ENCODE measurements at places on chromosomes 6 and 20.

DNA sequence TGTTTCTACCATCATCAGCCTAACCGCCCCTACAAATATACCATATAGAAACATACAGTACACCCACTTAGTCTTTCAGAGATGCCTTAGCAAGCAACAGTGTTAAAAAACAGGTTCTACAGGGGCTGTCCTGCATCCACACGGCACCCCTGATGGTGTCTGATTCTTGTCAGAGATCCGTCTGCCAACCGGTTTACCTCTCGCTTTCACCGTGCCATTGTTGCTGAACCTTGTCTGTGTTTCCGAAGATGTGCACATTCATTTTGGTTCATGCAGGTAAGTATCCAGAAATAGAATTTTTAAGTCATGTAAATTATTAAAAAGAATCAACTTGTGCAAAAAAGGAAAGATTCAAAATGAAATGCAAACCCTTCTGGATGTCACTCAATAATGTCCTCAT lies 52.9 kb downstream of the EPHA7 start:
- no peak for DNase-seq

- DNase-seq = no peak
Observed at GRCh38 chr6:109790131-109790530, 99.0 kb downstream of the FIG4 start.

GRCh38 chr6:30839671-30840070 lies 44.6 kb upstream of the DDR1 start:
- DNase-seq = no peak

DNA sequence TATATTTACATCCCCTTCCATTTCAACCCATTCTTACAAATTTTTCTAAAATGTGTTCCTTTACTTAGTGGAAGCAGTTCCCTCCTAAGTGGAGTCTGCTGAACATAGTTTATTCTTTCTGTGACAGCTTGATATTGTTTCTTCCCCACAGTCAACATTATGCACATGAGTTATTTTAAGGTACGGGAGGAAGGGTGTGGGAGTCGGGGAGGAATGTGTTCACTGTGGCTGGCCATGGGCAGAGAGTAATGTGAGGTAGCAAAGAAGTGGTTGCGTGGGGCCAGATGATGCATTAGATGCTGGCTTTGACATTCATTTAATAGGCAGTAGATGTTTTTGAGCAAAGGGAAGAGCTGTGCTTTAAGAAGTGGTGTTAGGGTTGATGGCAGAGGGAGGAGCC lies 98.5 kb downstream of the ARMC2 start:
- DNase-seq = no peak

DNA sequence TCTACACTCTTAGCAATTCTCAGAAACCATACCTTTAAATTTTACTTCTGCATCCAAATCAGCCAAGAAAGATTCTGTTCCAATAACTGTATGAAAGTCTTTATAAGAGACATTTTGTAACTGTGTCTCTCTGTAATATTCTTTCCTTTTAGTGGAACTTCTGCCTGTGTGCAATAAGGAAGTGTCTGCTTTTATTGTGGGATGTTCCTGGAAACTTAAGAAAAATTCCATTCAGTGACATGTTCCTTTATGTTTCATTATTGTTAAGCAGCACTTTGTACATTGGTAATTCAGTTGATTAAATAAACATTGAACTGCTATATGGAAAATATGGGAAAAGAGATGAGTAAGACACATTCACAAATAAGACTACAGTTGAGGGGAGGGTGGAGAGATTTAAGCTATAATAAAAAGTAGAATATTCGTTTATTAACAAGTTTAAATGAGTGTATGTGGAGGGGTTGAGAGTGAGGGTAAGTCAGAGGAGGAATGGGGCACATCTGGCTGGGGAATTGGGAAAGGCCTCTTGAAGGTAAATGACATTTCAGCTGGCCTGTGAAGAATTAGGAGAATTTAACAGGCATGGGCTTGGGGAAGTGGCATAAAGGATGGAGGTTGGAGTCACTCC lies 11.9 kb downstream of the NUS1 start:
- DNase-seq = no peak

DNA sequence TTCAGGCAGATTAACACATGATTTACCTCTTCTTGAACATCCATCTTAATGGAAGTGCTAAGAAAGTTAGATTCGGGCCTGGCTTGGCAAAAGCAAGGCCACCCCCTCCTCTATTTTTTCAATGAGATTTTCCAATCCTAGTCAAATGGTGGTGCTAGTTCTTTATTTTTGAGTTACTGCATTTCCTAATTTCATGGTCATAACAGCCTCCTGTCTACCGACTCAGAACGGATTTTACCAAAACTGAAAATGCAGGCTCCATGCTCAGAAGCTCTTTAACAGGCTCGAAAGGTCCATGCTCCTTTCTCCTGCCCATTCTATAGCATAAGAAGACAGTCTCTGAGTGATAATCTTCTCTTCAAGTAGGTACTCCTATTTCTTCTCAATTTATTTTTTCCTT lies 117.2 kb upstream of the ESR1 start:
- peak; percentile 43 for DNase-seq

- DNase-seq = no peak
Observed at GRCh38 chr6:136338486-136338885, 48.8 kb upstream of the BCLAF1 start.

DNA sequence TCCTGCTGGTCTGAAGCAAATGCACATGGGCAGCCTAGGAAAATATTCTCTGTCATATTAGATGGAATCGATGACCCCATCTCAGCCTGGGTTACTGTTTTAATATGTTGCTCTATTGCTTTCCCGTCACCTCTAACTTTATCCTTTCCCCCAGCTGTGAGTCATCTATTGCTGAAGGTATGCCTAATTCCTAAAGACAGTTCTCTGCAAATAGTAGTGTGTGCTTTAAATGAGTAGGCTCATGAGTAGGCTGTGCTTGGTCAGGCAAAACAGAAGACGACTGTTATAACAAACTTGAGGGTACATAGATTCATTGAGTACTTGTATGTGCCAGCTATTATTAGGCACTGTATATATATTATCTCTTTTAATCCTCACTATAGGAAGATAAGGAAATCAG lies 47.2 kb downstream of the CTNNBL1 start:
- DNase-seq = no peak

- DNase-seq = no peak
Observed at GRCh38 chr6:163460307-163460782, 45.8 kb downstream of the QKI start.

- no peak for DNase-seq
Observed at GRCh38 chr6:34904990-34905613, 16.0 kb downstream of the ANKS1A start.

DNA sequence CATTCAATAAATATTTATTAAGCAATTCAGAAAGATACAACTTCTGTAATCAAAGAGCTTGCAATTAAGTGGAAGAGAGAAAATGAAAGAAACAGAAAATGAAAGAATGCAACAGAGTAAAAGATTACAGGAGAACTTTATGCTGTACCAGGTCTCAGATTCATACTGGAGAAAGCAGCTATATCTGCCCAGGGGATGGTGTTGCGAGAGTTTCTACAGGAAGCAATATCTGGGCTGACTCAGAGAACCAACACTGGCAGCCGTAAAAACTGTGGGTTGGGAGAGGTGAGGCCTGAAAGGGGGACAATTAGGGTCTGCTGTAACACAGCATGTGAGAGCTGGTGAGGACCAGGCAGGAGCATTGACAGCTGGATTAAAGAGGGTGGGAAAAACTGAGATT lies 256.7 kb upstream of the TCF21 start:
- DNase-seq = no peak

DNA sequence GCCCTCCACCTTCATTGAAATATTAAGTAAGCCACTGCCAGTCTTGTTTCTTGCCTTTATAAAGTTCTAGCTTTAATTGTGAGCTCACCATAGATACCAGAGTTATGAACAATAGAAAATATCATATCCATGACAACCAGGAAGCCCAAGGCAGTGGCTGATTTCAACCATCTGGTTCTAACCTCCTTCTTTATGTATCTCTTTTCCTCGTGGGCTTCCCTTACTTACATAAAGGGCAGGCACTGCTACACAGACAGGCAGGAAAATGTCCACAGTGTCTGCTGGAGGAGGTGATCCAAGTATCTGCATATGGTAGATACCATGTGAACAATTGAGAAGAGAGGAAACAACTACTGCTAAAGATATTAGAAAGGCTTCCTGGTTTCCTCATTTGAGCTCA lies 65.2 kb upstream of the PRND start:
- no peak for DNase-seq

DNA sequence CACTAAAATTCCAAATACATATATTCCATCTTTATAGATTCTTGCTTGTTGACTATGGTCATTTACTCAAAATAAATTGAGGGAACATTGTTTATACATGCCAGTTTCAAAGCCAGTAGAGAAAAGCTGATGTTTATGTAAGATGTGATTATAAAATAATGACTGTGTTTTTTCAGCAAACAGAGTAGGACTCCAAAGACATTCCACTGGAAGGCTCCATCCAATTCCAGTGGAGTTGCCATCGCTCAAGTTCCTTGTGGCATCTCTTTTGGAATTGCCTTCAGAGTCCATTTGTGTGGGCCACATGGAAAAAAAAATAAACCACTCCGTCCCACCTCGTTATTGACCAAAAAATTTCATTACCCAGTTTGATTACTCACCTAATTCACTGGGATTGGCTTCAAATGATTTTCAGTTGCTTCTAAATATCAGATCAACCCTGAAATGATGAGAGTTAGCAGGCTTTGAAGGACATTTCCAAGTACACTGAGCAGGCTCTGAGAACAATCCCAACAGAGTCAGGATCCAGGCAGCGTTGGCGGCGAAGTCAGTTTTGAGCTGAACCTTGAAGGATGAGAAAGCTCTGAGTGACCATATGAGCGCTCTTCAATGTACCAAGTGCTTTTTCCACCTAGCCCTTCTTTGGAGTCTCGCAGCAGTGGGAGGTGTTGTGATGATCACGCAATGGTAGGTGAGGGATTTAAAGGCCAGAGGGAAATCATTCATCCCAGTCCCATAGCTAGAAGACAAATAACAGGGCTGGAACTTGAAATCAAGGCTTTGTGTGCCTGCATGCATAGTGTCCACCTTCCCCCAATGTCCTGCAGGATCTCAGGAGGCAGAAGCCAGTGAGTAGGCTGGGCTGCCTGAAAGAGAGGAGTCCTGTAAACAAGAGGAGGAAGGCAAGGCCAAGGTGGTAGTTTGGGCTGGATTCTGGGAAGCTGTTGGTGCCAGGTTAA lies 281.7 kb downstream of the CDC5L start:
- no peak for DNase-seq

- no peak for DNase-seq
Observed at GRCh38 chr20:25051386-25052155, 6.4 kb downstream of the ACSS1 start.

DNA sequence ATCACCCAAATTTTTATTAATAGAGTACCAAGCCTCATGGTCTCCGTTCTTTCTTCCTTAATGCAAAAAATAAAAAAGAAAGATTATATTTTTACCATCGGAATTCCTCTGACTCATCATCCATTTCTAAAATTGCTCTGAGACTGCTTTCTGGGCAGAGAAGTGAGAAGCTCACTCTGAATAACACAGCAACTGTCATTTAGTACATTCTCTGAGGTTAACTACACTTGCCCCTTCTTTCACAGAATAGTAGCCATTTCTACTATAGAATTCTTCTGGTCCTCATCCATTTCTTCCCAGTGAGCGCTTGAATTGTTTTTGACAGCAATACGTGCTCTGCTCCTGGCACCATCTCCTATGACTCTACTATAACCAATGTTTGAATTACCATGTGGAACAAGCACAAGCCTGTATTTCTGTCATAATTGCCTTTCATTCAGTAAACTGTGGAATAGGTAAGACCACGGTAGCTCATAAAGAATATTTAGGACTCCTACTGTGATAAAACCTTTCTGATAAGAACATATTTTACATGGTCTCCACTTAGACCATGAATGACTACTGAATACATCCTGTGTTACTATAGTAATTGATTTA lies 435.5 kb upstream of the NRSN1 start:
- no peak for DNase-seq

- DNase-seq = no peak
Observed at GRCh38 chr6:156589281-156589680, 187.9 kb upstream of the ARID1B start.

- no peak for DNase-seq
Observed at GRCh38 chr20:43515628-43516027, 8.1 kb downstream of the L3MBTL1 start.

DNA sequence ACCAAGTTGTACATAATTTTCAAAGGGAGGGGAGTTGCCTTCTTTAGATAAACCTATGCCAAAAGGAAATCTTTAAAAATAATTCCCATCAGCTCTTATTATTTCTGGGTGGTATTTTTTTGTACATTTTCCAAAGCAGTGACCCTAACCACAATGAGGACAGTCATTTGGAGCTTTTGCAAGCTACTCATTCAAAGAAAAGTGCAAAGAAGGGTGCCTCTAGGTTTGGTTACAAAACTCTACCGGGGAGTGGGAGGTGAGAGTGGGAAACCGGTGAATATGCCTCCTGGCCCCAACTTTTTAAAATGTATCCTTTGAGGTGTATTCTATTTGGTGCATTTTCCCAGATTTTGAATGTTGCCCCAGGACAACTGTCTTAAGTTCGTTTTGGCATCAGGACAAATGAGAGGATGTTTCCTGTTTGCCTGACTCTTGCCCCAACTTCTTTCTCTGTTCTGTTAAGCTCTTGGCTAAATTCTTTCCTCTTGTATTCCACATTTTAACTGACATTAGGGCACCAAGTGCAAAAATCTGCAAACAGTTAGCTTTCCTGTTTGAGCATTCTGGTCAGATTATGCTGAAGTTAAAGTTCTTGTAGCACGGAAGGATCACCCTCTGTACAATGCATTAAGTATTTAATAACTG lies 78.9 kb downstream of the SLX4IP start:
- no peak for DNase-seq

DNA sequence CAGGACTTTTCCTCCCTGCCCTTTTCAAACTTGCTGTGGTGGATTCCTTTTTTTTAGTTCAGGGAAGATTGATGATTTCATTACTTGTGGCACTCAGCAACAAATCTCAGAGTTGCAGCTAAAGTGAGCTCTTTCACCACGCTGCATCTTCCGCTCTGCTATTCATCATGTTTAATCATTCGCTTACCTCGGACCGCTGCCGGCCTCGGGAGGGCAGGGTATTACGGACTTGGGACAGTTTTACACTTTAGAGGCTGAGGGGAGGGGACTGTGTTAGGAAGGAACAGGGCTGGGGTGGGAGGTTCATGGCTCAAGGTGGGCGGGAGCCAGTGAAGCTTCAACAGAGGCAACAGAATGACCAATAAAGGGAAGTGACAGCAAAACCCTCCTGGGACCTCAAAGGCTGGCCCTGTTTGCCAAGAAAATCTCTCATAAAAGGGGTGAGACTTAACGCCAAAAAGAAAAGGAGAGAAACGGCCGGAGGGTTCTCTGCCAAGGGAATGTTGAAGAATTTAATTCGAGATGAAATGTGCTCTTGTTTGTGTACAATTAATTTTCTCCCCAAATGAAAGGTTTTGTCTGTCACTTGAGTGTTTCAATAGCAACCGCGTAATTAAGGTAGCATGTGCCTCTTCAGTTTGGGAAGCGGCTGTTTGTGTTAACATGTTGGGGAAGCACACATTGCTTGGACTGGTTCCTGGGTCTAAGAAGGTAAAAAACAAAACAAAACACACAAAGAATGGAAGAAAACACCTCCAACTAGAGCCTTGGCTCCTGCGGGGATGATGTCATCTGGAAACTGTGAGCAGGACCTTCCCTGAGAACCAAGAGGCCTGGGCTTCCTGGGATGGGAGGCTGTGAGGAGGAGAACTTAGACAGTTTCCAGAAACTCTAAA lies 72.5 kb upstream of the SULF2 start:
- DNase-seq = no peak
